ENCODE measurements at places on chromosomes 1 and 21.

GRCh38 chr1:18798946-18799345 lies 60.5 kb downstream of the TAS1R2 start:
- no peak for DNase-seq

DNA sequence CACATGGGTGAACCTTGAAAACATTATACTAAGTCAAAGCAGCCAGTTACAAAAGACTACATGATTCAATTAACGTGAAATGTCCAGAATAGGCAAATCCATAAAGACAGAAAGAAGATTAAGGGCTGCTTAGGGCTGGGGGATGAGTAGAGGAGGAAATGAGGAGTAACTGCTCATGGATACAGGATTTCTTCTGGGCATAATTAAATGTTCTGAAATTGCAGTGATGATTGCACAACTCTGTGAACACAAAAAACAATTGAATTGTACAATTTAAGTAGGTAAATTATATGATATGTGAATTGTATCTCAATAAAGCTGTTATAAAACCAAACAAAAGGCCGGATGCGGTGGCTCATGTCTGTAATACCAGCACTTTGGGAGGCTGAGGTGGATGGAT lies 52.2 kb downstream of the RERE start:
- no peak for DNase-seq

DNA sequence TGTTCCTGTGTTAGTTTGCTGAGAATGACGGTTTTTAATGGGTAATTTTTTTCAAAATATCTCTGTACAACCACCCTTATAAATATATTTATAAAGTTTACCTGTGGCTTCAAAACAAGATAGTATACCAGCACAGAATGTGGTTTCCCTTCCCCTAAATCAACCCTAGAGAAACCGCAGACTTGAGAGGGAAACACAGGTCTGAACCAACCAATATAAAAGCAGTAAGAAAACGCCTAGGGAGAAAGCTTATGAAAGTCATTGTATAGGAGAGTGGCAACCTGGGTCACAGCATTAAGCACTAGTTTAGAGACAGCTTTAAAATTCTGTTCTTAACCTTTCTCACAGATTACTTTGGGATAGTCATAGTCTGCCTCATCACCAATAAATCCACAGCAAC lies 180.6 kb upstream of the LHX8 start:
- DNase-seq = no peak

DNA sequence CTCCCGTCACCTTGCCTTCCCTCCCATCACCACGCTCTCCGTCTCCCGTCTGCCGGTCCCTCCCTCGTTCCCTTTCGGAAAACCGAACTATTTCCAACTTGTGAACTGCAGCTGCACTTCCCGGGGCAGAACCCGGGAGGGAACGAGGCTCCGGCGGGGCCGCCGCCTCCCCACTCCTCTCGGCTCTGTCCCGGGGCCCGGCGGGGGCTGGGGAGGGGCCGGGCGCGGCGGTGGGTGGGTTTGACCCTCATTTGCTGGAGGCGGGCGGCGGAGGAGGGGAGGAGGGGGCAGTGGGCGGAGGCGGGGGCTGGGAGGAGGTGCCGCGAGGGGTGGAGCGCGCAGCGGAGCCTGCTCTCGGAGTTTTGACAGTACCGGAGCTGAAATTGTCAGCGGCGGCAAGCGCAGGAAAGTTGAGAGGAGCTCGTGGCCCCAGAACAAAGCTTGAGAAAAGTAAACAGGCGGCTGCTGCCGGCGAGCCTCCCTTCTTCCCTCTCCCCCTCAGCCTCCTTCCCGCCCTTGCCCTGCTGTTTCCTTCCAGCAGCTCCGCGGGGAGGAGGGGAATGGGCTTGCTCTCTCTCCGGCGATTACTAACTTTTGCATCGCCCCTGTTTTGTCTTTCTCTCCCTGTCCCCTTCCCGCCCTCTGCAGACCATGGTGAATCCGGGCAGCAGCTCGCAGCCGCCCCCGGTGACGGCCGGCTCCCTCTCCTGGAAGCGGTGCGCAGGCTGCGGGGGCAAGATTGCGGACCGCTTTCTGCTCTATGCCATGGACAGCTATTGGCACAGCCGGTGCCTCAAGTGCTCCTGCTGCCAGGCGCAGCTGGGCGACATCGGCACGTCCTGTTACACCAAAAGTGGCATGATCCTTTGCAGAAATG lies 2.9 kb downstream of the LMO4 start:
- DNase-seq = no peak

DNA sequence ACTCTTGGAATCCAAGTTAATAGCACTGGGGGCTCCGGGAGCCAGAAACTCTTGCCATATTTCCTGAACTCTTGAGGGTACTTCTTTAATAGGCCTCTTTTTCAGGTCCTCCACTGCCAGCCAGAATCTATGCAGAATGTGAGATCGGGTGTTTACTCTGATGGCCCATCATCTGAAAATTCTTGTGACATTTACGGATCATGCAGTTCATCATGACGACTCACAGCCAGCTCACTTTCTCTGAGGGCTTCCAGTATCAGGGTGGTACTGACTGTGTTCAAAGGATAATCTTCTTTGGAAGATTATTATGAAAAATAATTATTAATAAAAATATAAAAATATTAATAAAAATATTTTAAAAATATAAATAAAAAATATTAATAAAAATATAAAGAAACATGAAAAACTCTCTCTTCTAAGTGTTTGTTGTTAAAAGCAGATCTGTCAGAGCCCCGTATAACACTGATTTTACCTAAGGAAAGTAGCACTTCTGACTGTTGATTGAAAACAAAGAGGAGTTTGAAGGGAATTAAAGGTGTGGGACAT lies 194.3 kb upstream of the GREM2 start:
- no peak for DNase-seq

GRCh38 chr1:16203550-16203949 lies 8.9 kb downstream of the ARHGEF19 start:
- no peak for DNase-seq

DNA sequence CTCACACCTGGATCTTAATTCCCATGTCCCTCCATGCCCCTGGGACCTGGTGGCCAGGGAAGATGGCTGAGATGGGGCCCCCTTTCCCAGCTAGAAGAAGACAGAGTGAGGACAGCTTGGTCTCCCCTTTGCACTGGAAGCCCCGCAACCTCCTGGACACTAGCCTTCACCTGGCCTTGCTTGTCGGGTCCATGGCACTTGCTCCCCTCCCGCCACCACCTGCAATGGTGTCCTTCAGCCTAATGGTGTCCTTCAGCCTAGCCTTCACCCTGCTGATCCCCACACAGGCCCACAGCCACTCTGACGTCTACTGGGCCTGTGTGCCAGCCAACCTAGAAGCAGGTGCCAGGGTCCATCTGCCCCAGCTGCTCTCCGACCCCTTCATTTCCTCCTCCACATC lies 45.9 kb upstream of the EDN2 start:
- no peak for DNase-seq

DNA sequence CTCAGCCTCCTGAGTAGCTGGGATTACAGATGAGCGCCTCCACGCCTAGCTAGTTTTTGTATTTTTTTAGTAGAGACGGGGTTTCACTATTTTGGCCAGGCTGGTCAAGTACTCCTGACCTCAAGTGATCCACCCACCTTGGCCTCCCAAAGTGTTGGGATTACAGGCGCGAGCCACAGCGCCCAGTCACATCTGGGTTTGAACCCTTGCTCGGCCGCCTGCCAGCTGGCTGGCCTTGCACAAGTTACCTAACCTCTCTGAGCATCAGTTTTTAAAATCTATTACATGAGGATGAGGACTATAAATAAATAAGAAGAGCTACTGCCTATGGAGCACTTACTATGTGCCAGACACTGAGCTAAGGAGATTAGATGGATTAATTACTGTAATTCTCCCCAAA lies 17.7 kb upstream of the PADI2 start:
- DNase-seq = no peak

- no peak for DNase-seq
Measured at GRCh38 chr1:28516518-28516956, 10.7 kb downstream of the RCC1 start.

DNA sequence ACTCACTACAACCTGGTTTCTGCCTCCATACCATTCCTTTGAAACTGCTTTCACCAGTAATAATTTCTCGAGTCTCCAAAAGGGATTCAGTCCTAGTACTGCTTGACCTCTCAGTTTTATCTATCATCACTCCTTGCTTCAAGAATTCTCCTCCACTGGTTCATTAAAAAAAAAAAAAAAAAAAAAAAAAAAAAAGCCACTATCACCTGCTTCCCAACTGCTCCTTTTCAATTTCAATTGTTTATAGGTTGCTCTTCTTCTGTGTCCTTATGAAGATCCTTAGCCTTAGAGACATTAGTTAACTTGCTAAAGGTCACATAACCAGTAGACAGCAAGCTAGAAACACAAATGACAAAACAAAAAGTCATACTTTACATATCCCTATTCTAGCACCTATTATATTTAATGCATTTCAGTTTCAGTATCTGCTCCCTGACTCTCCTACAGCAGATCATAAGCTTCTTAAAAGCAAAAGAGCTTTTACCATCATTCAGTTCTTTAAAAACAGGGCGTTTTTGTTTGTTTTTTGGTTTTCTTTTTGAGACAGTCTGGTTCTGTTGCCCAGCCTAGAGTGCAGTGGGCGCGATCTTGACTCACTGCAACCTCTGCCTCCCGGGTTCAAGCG lies 7.1 kb downstream of the NRDC start:
- no peak for DNase-seq

GRCh38 chr1:87979079-87979478 lies 650.4 kb downstream of the LMO4 start:
- DNase-seq = no peak

DNA sequence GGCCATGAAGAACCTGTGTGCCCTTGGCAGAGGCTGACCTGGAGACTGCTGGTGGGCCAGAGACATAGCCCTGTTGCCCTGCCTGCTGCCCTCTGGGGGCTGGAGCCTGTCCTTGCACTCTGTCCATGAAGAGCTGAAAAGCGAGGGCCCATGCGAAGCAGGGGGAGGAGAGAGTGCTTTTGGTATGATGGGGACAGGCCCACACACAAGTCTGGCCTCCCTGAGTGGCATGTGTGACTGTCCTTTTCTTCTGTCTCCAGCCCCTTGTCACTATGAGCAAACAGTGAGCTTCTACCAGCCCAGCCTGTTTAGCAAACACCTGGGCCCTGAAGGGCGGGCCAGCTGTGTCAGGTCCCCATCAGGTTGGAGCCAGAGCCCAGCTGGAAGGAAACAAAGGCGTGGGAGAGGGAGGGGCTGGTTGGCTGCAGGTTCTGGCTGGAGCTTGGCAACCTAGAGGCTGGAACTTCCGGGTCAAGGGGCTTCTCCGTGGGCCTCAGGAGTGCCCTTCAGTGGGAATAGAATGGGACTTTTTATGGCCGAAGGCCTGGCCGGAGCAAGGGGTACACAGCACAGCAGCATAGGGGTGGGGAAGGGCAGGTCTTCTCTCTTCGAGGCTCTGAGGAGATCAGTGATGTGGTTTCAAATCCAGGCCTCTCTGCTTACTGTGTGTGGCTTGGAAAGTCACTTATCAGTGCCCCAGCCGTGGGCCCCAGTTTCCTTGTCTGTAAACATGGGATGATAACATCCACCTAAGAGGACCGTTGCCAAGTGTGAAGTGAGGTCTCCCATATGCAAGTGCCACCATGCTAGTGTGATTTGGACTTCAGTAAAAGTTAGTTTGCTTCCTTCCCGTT lies 14.3 kb downstream of the QSOX1 start:
- DNase-seq = no peak

DNA sequence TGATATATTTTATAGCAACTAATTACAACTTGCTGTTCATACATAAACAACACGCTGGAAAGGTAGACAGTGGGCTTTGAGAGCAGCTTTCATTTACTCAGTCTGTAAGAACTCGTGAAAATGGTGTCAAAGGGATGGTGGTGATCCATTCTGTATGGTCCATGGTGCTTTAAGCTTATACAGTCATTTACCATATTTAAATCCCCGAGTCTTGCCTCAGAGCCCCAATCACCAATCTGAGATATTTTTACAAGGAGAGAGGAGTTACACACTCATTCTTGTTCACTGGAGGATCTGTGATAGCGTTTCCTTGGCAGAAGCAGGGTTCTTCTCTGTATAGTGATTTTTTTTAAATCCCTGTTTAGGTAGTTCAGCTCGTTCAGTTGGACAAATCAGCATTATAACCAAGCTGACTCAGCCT lies 694.6 kb downstream of the USP25 start:
- no peak for DNase-seq

DNA sequence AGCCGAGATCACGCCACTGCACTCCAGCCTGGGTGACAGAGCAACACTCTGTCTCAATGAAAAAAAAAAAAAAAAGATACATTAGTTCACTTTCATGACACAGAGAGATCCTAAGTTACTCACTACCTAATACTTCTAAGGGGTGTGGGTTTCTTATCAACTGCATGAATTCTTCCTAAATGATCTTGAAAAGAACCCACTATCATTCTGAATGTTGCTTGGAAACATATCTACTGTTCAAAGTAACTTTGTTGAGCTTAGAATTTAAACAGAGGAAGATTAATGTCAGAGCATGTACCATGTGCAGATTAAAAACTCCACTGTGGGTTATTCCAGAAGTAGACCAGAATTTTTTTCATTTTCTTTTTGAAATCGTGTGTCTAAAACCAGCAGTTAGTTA lies 241.5 kb downstream of the LTN1 start:
- no peak for DNase-seq

DNA sequence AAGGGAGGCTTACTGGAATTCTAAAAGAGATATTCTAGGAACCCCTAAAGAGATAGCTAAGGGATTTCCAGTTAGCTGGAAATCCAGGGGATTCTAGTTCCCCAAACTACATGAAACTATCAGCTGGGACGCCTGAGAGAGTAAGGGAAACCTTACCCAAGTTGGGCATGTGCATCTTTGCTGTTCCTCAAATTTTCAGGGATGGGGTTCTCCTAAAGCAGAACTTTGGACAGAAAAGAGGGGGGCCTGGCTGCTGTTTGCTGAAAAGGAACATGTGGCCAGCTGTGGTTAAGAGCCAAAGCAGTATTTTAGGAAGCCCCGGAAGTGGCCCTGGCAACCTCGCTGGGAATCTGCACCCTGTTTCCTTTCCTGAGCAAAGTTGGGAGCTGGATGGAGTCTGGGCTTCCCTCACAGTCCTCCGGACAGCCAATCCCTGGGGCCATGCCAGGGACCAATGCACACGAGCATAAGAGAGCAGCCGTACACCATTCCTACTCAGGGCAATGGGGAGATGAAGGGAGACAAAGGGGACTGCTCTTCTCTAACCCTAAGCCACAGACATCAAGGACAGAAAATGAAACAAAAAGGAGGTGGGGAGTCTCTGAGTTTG lies 154.3 kb downstream of the PLXNA2 start:
- no peak for DNase-seq

GRCh38 chr21:31255896-31256295 lies 88.2 kb downstream of the TIAM1 start:
- no peak for DNase-seq

GRCh38 chr21:44636209-44637017 lies 743 bp upstream of the KRTAP10-10 start:
- DNase-seq = no peak

GRCh38 chr1:3828391-3828790 lies 28.6 kb downstream of the CEP104 start:
- DNase-seq = no peak

Data from SW 1271 (cell line).